ENCODE measurements at places on chromosomes 6 and 20. TPM values are rescaled to one million over a fixed set of nuclear protein-coding genes. Genes with fewer than 3 reads are reported as not detected.
A peak's percentile ranks its signal among the peaks of the same experiment; 100 is the strongest.

- H3K4me3 ChIP-seq, result no peak overlapping the region
- no peaks in the 10 kb centered on the region for H3K27me3 ChIP-seq
- no peak overlapping the region for H3K27ac ChIP-seq
Measured at GRCh38 chr6:139588734-139589593, 214.5 kb upstream of the CITED2 start.

- H3K4me1 ChIP-seq, result no peaks in the 10 kb centered on the region
- H3K36me3 ChIP-seq, result no peaks in the 10 kb centered on the region
- no peak overlapping the region for H3K27ac ChIP-seq
- DNase-seq, result no peak
Measured at GRCh38 chr20:12270863-12271262, 353.2 kb downstream of the BTBD3 start.

DNA sequence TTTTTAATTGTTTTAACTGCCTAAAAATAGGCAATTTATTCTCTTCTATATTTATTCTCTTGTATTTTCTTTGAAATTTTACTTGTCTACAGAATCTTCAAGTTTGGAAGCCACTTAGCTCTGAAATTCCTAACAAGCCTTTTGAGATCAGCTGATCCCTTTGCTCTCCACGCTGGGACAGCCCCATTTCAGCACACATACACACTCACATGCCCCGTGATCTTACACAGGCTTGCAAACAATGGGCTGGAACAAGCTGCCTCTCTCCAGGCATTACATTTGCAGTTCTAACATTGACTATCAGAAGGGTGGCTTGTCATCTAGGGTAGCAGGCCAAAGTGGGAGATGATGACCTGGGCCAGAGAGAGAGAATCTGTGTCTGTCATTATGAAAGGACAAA lies 62.1 kb upstream of the RAB32 start:
- H3K27ac ChIP-seq, result no peak overlapping the region
- no peaks in the 10 kb centered on the region for H3K36me3 ChIP-seq
- no peaks in the 10 kb centered on the region for H3K27me3 ChIP-seq
- no peaks in the 10 kb centered on the region for H3K4me1 ChIP-seq
- DNase-seq, result no peak
- no peak overlapping the region for H3K4me3 ChIP-seq

DNA sequence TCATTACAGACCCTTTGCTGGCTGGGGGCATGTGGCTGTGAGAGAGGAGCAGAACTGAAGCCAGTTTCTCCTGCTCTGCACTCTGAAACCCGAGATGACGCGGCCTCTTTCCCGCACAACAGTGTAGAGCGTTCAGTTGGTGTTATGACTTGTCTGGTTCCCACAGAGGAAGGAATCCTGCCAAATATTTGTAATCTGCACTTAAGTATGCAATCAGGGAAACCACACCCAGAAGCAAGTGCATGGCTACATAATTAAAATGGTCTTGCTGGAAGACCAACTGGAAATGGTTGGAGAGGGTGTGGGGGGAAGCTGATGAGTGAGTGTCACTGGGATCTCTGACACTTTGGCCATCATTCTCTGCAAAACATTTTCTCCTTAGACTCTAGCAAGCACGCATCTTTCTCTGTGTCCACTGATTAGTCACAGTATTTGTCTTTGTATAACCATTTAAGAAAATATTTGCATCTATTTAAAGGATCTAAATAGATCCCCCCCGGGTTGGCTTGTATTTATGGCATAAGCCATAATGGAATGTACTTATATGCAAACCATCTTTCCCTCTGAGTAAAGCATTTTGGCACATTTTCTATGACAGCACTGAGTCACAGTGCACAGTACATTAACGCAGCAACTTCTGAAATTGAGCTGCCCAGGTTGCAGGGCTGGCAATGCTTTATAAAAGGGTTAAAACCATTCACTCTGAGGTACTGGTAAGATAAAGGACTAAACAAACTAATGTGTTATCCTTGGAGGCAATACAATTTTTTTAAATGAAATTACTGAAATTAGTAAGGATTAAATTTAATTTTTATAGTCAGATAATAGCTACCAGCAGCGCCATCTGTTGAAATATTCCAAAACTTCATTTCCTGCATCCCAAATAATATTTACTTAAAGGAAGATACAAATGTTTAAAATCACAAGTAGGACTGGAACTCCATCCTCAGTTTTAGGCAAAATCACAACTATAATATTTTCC lies 76.7 kb downstream of the FOXC1 start:
- H3K27ac ChIP-seq, result no peak overlapping the region
- no peak overlapping the region for H3K4me3 ChIP-seq
- no peaks in the 10 kb centered on the region for H3K27me3 ChIP-seq
- H3K36me3 ChIP-seq, result no peaks in the 10 kb centered on the region
- peak; percentile 49 for DNase-seq

GRCh38 chr6:39251406-39251805 lies 22.1 kb upstream of the KCNK5 start:
- H3K36me3 ChIP-seq, result no peaks in the 10 kb centered on the region
- no peak for DNase-seq
- no peaks in the 10 kb centered on the region for H3K27me3 ChIP-seq

DNA sequence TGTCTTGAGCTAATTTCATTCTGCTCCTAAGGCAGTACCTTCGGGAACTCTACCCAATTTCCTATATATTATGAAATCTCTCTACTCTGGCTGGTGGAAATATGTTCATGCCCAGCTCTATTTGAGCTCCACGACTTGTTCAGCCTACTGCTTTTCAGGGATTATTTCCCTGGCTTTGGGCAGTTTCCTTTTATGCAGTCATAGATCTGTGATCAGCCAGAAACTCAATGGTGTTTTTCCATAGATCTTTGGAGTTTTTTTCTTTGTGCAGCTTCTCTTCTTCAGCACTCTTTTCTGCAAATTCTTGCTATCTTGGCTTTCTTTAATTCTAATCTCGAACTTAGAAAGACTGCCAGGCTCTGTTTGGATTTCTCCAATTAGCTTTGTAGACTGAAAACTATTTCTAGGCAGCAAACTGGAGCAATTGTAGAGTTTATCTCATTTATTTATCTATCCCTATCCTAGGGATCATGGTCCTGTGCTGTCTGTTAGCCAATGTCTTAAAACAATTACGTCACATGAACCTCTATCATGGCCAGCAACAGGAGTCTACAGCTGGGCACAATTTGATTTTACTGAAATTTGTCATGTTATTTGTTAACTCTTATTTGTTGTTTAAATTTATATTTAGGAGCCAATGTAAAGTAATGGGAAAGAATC lies 328.4 kb downstream of the BCKDHB start:
- H3K36me3 ChIP-seq, result no peaks in the 10 kb centered on the region
- H3K4me1 ChIP-seq, result no peaks in the 10 kb centered on the region
- H3K27ac ChIP-seq, result no peak overlapping the region

GRCh38 chr6:141657812-141658211 lies 474.9 kb upstream of the GJE1 start:
- no peak overlapping the region for H3K4me3 ChIP-seq
- no peaks in the 10 kb centered on the region for H3K4me1 ChIP-seq
- no peak for DNase-seq
- H3K27me3 ChIP-seq, result no peaks in the 10 kb centered on the region
- H3K27ac ChIP-seq, result no peak overlapping the region

- no peak for DNase-seq
- no peak overlapping the region for H3K27ac ChIP-seq
- H3K27me3 ChIP-seq, result no peaks in the 10 kb centered on the region
- no peaks in the 10 kb centered on the region for H3K36me3 ChIP-seq
Measured at GRCh38 chr6:38367231-38367630, 272.5 kb downstream of the BTBD9 start.

DNA sequence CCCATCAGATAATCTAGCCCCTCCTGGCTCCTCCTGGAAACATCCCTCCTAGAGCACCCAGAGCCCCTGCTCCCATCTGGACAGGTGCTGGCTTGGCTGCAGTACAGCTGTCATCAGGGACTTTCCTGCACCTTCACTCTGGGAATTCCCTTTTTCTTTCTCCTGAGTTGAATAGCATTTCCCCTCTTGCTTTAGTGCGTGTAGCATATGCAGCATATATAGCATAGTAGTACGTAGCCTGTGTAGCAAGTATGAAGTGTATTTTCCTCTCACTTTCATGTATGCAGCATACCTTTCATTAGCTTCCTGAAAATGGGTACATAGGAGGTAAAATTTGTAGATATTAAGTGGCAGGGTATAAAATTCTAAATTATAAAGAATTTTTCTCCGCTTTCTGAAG lies 352.9 kb downstream of the ESR1 start:
- H3K36me3 ChIP-seq, result no peaks in the 10 kb centered on the region
- no peaks in the 10 kb centered on the region for H3K27me3 ChIP-seq
- H3K4me3 ChIP-seq, result no peak overlapping the region
- peaks cover 5% of the 10 kb centered on the region for H3K4me1 ChIP-seq
- no peak for DNase-seq
- H3K27ac ChIP-seq, result no peak overlapping the region

GRCh38 chr6:53793318-53794136 lies 1.3 kb upstream of the LRRC1 start:
- H3K4me3 ChIP-seq, result peak overlapping the region; percentile 82
- H3K36me3 ChIP-seq, result no peaks in the 10 kb centered on the region

- no peaks in the 10 kb centered on the region for H3K36me3 ChIP-seq
- H3K4me1 ChIP-seq, result no peaks in the 10 kb centered on the region
- H3K4me3 ChIP-seq, result no peak overlapping the region
- no peaks in the 10 kb centered on the region for H3K27me3 ChIP-seq
- no peak for DNase-seq
Measured at GRCh38 chr6:5190507-5190906, 70.2 kb downstream of the LYRM4 start.

GRCh38 chr6:168428863-168429262 lies 12.1 kb upstream of the SMOC2 start:
- H3K27me3 ChIP-seq, result no peaks in the 10 kb centered on the region
- no peak for DNase-seq
- no peaks in the 10 kb centered on the region for H3K36me3 ChIP-seq

GRCh38 chr20:11380283-11380682 lies 537.4 kb upstream of the BTBD3 start:
- no peak overlapping the region for H3K4me3 ChIP-seq
- H3K36me3 ChIP-seq, result no peaks in the 10 kb centered on the region
- no peaks in the 10 kb centered on the region for H3K27me3 ChIP-seq
- DNase-seq, result no peak
- no peaks in the 10 kb centered on the region for H3K4me1 ChIP-seq

GRCh38 chr6:138833816-138834539 lies 38.1 kb downstream of the ECT2L start:
- no peaks in the 10 kb centered on the region for H3K27me3 ChIP-seq
- H3K4me1 ChIP-seq, result no peaks in the 10 kb centered on the region
- peak; percentile 75 for DNase-seq
- no peak overlapping the region for H3K27ac ChIP-seq

DNA sequence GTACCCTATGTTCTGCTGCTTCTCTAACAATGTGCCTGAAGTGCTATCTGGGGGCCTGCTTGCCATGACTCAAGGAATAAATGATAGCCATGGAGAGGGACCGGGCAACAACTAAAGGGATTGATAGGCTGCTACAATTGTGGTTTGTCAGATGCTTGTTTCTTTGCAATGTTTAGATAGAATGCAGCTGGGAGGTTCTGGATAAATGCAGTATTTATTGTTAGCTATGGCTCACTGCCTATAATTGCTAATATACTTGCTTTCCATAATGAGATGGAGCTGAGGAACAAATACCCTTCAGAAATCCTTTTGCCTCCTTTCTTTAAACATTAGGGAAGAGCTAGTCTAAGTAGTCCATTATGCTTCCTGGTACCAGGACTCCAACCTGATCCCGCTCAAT lies 575.2 kb upstream of the SYNCRIP start:
- DNase-seq, result peak; percentile 18
- no peak overlapping the region for H3K4me3 ChIP-seq
- no peaks in the 10 kb centered on the region for H3K27me3 ChIP-seq
- H3K4me1 ChIP-seq, result no peaks in the 10 kb centered on the region
- H3K36me3 ChIP-seq, result no peaks in the 10 kb centered on the region

DNA sequence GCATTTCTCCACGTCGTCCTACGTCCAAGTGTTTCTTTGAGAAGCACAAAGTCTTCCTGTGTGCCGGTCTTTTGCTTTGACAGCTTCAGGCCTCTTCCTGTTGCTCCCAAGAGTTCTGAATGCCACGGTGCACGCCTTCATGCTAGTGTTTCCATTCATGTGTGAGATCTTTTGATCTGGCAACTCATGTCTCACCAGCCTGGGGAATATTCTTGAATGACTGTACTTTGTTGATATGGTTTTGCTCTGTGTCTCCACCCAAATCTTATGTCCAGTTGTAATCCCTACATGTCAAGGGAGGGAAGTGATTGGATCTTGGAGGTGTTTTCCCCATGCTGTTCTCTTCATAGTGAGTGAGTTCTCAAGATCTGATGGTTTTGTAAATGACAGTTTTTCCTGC lies 129.6 kb upstream of the THBS2 start:
- H3K36me3 ChIP-seq, result no peaks in the 10 kb centered on the region
- no peaks in the 10 kb centered on the region for H3K4me1 ChIP-seq
- no peak overlapping the region for H3K4me3 ChIP-seq
- no peak overlapping the region for H3K27ac ChIP-seq
- no peaks in the 10 kb centered on the region for H3K27me3 ChIP-seq

Gene SIRPB1
- 8.0 TPM for total RNA-seq

Gene OLIG3
- total RNA-seq, result not detected

Gene DTD1
- total RNA-seq, result 25.4 TPM

Gene SLC22A23
- total RNA-seq, result 25.7 TPM

Gene ZNF451
- 51.7 TPM for total RNA-seq
